ENCODE measurements at places on chromosomes 3 and 15.

DNA sequence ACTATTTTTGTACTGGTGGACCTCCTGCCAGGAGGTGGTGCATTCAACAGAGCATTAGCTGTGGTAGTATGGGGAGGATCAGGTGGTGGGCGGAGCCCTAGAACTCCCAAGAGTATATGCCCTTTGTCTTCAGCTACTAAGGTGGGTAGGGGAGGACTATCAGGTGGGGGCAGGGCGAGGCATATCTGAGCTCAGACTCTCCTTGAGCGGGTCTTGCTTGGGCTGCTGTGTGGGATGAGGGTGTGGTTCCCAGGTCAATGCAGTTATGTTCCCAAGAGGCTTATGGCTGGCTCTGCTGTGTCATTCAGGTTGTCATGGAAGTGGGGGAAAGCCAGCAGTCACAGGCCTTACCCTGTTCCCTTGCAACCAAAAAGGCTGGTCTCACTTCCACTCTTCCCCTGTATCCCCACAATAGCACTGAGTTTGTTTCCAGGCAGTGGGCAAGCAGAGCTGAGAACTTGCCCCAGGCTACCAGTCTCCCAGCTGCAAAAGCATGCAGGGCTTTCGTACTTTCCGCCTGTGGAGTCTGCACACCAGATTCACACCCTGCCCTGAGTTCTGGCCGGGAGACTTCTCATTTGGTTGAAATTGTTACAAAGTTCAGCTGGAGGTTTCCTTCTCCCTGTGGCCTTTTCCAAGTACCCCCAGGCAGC is 93.7 kb upstream of the DPPA4 start:
- DNase-seq = no peak

DNA sequence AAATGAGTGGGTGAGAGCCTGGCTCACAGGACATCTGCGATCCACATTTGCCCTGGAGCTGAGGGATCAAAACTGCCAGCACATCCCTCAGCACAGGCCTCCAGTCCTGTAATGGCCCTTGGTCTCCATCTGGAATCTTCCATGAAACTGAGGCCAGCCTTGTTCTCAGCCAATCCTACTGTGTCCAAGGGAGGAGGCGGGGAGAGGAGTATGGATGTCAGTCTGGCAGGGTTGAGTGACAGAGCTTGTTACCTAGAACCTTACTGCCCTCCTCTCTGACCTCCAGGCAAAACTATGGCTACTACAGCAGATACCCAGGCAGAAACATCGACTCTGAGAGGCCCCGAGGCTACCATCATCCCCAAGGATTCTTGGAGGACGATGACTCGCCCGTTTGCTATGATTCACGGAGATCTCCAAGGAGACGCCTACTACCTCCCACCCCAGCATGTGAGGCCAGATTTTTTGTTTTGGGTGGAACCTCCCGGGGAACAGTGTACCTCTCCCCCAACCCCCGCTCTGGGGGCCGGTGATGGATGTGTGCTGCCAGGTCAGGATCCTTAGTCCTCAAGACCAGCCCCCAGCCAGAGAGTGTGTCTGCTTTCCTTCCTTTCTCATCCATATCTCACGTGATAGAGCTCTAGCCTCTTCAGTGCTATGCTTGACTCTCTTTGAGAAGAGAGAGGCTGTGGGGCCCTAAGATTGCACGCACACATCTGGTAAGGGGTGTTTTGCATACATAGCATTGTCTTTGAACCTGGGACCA is 41.3 kb downstream of the CHDH start:
- DNase-seq = peak; percentile 93

GRCh38 chr3:188853856-188854771 is 317.7 kb upstream of the TPRG1 start:
- DNase-seq = no peak

DNA sequence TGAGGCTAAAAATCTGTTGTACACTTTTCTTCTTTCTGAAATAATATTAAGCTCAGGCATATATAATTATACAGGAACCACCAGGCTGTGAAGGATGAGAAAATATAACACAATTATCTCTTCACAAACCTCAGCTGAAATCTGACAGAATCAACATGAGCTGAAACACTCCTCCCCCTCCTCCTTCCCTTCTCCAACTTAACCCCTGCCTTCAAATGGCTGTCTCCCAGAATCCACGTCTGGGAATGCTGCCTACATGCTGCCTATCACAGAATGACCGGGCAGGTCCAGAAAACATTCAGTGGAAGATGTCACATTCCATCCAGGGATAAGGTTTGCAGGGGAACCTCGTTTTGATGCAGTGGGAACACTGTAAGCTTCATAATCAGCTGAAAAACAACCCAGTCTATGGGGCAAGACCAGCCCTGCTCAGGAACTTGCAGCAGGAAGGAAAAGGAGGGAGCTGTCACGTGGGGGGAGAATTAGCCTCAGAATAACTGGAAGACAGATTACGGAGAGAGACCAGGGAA is 44.0 kb upstream of the SEMA6D start:
- DNase-seq = no peak

DNA sequence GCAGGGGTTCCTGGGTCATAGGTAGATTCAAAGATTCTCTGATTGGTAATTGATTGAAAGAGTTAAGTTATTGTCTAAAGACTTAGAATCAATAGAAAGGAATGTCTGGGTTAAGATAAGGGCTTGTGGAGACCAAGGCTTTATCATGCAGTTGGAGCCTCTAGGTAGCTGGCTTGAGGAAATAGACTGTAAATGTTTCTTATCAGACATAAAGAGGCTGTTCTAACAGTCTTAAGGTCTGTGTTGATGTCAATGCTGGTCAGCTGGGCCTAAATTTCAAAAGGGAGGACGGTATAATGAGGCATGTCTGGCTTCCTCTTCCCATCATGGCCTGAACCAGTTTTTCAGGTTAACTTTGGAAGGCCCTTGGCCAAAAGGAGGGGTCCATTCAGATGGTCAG is 48.9 kb downstream of the GASK1A start:
- no peak for DNase-seq

- no peak for DNase-seq
Measured at GRCh38 chr15:42929306-42929848, 8.8 kb upstream of the TTBK2 start.

- DNase-seq = no peak
Measured at GRCh38 chr3:12870942-12871341, 29.6 kb upstream of the RPL32 start.

- DNase-seq = no peak
Measured at GRCh38 chr3:55964491-55964985, 477.4 kb upstream of the WNT5A start.

GRCh38 chr3:114447545-114447944 is 153.7 kb downstream of the TIGIT start:
- DNase-seq = no peak

DNA sequence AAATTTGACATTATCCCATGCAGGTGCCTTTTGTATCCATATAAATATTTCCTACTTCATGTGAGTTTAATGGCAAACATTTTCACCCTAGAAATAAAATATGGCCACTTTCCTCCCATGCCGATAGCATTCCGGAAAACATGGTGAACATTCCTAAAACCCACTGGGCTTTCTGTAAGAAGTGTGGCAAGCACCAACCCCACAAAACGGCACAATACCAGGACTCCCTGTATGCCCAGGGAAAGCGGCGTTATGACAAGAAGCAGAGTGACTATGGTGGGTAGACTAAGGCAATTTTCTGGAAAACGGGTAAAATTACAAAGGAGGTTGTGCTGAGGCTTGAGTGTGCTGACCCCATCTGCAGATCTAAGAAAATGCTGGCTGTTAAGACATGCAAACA is 7.6 kb downstream of the ANXA2 start:
- peak; percentile 7 for DNase-seq

GRCh38 chr3:112304611-112305010 is 10.6 kb upstream of the SLC9C1 start:
- DNase-seq = peak; percentile 11

DNA sequence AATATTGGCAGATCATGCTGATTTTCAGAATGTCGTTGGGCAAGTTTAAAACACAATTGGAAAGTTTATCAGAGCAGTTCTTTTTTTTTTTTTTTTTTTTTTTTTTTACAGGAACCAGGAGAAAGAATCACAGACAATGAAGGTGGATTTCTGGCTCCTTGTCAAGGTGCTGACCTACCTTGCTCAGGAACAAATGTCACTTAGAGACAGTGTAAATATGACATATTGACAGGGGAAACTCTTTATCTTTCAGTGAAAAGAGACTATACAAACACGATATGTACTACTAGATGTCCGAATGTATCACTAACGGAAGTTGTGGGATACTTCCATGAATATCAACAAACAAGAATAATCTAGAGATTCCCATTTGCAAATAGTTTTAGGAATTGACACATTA is 237.3 kb downstream of the FMN1 start:
- DNase-seq = no peak

DNA sequence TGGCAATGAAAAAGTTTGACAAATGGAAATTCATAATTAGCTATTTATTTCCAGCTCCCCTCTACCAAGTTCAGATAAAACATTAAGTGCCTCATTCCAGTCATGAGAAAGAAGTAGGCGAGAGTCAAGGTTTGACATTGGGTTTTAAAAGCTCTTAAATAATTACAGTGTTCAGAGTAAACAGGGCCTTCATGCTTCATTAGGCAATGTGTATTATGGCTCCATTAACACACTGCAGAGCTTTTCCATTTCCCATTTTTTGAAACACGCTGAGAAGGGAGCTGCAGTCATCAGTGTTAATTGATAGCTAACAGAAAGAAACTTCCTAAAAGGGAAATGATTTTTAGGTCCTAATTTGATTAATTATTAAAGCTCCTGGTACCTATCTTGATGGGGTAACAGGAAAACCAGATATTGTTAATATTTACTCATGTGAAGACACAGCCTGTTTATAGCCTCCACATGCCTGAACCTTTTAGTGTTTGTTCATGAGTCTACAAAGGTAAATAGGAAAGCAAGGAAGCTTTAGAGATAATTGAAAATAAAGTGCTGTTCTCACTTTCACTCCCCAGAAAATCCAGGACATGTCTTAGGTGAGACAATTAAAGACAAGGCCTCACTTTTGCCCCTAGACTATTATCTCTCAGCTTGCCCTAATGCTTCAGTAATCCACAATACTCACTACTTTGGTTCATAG is 28.7 kb downstream of the SST start:
- peak; percentile 5 for DNase-seq

DNA sequence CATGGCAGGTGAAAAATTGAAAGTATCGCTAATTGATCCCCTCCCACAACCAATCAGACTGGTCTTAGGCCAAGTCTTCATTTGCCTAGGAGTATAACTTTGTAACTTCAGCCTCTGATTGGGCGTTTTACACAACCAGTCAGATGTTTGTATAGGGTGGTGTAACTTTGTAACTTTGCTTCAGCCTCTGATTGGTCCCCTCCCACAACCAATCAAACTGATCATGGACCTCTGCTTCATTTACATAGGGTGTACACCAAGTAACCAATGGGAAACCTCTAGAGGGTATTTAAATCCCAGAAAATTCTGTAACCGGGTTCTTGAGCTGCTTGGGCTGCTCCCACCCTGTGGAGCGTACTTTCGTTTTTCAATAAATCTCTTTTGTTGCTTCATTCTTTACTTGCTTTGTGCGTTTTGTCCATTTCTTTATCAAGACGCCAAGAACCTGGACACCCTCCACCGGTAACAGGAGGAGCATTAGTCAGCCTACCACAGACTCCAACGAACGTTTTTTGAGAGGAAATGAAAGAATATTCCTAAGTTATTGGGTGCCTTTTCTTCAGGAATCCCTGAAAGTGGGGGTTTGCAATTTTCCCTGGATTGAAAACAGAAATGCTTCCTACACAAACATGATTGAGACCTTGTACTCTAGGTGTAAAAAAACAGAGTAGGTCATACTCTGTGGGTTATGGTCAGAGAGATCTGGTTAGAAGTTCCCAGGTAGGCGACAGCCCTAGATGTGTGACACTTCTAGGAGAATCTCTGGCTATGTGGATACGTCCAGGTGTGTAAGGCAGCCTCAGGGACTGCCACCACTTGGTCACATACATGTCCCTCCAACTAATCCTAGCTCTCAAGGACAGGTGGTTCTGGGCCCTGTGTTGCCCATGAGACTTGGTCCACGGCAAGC is 5.5 kb upstream of the SACM1L start:
- no peak for DNase-seq

GRCh38 chr3:141266186-141266585 is 34.6 kb downstream of the PXYLP1 start:
- no peak for DNase-seq

DNA sequence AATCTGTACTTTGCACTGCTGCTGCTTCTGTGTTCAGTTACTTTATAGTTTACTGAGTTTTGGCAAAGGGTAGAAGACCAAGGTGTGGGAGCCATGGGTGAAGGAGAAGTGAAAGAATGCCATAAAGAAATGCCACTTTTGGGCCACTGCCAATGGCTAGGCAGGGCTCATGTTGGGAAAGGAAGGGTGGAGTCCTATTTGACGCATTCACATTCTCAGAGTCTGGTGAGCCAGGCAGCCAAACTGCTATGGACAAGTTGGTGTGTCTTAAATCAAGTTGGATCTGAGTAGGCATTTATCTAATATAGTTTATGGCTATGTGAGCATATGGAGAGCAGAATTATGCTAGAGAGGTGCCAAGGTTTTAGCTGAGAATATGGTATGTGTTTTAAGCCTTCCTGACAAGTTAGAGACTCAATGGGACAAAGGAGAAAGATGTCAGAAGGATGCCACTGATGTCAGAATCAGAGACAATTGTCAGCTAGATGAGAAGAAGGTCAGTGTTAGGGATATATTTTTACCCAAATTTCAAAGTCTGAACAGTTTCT is 296.1 kb downstream of the AGBL1 start:
- no peak for DNase-seq

- DNase-seq = no peak
Measured at GRCh38 chr3:37906734-37907282, 45.1 kb downstream of the CTDSPL start.

DNA sequence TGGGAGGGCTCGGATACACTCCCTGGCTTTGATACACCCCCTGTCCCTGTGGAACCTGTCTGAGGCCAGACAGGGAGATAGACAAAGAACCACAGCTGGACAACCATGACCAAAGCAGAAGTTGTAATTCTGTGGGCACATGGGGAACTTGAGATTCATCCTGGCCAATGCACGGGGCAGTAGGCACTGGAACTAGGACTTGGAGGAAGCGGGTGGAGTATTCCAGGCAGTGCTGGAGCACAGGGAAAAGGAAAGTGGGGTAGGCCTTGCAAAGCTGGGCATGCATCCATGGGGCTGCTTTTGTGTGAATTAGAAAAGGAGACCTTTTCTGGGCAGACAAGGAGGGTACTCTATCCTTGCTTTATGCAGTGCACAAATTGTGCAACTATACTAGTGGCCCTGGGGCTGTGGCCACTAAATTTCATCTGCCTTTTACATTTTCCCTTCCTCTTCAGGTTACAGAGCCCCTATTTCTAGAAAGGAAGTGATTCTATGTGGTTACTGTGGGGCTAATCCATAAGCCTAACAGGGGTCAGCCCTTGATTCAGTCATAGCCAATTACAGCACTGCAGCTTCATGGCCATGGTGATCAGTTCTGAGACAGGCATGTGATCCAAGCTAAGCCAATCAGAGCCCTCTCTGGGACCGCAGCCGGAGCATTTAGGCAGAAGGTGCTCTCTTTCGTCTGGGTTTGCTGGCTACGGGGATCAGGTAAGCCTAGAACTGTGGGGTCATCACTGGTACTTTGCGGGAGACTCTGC is 21.0 kb downstream of the CRABP1 start:
- DNase-seq = no peak

GRCh38 chr15:36449084-36449661 is 130.3 kb upstream of the CDIN1 start:
- DNase-seq = no peak

- DNase-seq = no peak
Measured at GRCh38 chr3:62479326-62479725, 106.0 kb upstream of the FEZF2 start.

- DNase-seq = peak; percentile 83
Measured at GRCh38 chr15:57323806-57324589, 52.3 kb upstream of the CGNL1 start.

Data from kidney tubule cell (primary cell).